Non-pigmented ciliary epithelial cell (primary cell): ENCODE measurements at places on chromosomes 11 and 22.

DNA sequence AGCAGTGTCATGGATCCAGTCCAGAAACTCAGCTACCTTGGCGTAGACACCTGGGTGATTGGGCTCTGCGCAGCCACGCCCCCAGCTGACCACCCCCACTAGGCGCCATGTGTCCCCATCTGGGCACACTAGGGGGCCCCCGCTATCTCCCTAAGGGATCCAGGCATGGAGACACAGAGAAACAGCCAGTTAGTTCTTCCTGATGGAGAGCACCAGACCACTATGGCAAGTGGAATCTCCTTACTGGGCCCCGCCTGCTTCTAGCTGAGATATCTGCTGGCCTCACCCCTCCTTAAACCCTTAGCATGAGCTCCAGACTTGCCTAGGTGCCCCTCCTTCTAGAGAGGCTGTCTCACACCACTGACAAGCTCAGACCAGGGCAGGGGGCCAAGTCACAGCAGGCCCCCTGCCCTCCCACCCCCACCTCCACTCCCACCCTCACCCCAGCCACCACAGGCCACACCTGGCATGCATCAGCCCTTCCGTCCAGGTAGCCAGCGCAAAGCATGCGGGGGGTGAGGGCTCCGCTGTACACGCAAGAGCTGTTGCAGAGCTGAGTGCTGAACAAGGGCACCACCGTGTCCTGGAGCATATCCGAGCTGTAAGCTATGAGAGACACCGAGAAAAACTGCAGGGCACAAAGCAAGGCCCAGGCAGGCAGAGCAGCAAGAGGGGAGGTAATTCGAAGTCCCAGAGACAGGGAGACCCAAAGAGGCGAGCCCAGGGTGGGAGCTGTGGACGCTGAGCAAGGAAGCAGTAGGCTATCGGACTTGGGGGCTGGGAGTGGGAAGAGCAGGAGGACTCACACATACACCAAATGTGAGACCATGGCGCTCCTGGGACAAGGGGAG is 16.1 kb downstream of the TMPRSS5 start:
- no peak for DNase-seq

DNA sequence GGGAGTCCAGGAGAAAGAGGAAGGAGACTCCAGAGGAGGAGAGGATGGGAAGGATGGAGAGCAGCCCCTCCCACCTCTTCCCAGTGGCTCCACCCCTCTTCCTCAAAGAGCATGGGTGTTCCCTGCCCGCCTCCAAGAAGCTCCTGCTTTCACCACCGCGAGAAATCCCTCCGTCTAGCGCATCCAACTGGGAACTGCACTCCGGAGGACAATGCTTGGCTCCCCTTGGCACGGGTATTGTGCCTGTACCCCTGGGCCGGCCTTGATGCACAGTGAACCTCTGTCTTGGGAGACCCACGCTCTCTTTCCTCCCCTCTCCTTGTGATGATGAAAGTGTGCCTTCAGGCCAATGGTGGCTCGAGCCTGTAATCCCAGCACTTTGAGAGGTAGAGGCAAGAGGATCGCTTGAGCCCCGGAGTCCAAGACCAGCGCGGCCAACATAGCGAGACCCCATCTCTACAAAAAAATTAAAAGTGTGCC is 14.9 kb upstream of the ADA2 start:
- no peak for DNase-seq

DNA sequence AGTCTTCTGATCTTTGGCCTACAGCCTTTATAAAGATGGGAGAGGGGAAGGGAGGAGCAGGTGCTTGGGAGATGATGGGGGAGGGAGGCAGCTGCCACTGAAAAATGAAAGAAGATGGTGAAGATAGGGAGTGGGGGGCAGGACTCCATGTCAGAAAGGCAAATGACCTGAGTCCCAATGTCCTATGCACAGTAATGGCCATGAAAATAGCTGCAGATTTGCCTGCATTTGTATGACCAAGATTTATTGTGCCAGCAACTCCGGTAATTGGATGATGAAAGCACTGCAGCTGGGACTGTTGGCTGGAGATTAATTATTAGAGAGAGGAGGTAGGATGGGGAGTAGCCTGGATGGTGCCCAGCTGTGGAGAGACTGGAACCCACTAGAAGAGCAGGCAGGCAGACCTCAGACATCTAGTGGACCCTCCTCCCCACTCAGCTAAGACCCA is 36.1 kb downstream of the NEU3 start:
- DNase-seq = no peak

- no peak for DNase-seq
These were observed 2.2 kb downstream of the INPP5J start for GRCh38 chr22:31124811-31125465.

DNA sequence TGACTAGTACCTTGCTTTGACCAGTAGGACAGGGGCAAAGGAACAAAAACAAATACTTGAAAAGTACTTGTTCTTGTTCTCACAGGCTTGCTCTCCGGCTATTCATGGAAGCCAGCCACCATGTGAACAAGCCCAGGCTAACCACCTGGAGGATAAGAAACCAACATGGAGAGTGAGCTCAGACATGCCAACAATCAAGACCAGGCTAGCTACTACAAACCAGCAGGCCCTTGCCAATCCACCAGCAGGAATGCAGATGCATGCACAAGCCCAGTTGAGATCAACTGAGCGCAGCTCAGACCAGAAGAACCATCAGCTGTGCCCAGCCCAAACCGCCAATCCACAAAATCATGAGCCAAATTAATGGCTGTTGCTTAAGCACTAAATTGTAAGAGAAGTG is 180.1 kb upstream of the ISX start:
- no peak for DNase-seq

- DNase-seq = no peak
These were observed 231.3 kb downstream of the DSCAML1 start for GRCh38 chr11:117565709-117566108.

DNA sequence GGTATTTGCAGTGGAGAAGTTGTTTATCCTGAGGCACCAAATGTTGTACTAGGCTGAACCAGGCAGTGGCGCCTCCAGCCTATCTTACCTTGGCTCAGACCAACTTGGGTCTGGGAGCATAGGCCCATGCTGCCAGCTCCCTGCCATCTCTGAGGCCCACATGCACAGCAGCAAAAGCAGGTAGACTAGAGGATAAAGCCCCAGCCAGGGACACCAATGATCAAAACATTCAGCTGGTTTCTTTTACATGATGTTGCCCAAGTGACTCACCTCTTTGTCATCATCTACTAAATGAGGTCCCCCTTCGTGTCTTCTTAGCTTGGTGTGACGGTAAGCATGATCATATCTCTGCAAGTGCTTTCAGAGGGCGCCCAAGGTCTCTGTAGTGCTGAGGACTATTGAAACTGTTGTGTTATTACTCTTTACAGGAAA is 112.1 kb upstream of the DRD2 start:
- DNase-seq = no peak

- DNase-seq = no peak
These were observed 346.6 kb upstream of the CCDC179 start for GRCh38 chr11:23206741-23207336.

DNA sequence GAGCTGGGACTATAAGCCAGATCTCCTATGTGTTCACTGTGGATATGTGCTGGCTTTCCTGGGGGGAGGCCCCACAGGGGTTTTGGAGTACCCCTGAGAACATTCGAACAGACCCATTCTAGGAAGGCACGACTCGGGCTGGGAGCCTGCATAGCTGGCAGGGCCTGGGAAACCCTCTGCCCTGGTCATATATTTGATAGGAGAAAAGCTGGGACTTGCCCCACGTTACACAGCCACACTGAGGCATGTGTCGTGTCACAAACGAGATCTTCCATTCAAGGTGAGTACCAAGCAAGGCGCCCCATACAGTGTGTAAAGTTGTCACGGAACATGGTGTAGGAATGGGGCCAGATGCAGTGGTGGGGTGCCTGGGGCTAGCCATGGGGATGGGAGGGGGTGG is 11.2 kb downstream of the MYO7A start:
- DNase-seq = no peak

DNA sequence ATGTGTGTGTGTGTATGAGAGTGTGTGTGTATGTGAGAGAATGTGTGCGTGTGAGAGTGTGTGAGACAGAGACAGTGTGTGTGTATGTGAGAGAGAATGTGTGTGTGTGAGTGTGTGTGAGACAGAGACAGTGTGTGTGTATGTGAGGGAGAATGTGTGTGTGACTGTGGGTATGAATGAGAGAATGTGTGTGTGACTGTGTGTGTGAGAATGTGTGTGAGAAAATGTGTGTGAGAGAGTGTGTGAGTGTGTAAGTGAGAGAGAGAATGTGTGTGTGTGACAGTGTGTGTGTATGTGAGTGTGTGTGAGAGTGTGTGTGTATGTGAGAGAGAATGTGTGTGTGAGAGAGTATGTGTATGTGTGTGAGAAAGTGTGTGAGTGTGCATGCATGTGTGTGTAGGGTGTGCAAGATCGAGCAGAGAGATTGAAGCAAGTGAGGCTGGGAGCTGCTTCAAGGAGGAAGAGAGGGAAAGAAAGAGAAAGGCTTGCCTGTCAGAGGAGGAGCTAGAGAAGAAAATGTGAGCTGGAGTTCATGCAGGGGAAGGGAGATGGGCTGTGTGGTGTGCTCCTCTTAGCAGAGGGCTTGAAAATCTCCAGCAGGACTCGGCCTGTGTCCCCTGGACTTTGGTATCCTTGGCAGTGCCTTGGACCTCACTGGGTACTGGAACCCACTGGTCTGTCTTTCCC is 27.7 kb upstream of the TP53I11 start:
- no peak for DNase-seq

DNA sequence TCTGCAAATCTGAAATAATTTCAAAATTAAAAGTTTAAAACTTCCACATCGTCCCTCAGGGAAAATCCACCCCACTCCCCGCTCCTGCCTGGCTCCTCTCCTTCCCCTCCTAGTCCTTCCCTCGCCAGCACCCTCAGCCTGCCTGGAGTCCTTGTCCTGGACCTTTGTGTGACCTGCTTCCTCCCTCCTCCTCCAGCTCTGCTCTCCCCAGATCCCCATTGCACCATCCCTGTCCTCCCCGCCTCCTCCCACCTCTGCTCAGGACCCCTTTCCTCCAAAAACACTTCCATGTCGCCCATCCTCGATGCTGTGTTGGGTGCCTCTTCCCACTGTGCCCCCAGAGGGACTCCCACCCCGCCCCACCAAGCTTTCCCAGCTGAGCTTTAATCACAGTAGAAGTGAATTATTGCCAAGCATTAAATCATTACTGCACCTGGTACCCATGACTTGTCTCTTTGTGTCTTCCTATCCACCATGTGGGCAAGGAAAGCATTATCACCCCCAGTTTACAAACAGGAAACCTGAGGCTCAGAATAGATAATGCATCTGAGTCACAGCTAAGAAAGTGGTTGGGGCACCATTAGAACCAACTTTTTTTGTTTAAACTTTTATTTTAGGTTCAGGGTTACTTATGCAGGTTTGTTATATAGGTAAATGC is 2.4 kb upstream of the ZP1 start:
- no peak for DNase-seq

DNA sequence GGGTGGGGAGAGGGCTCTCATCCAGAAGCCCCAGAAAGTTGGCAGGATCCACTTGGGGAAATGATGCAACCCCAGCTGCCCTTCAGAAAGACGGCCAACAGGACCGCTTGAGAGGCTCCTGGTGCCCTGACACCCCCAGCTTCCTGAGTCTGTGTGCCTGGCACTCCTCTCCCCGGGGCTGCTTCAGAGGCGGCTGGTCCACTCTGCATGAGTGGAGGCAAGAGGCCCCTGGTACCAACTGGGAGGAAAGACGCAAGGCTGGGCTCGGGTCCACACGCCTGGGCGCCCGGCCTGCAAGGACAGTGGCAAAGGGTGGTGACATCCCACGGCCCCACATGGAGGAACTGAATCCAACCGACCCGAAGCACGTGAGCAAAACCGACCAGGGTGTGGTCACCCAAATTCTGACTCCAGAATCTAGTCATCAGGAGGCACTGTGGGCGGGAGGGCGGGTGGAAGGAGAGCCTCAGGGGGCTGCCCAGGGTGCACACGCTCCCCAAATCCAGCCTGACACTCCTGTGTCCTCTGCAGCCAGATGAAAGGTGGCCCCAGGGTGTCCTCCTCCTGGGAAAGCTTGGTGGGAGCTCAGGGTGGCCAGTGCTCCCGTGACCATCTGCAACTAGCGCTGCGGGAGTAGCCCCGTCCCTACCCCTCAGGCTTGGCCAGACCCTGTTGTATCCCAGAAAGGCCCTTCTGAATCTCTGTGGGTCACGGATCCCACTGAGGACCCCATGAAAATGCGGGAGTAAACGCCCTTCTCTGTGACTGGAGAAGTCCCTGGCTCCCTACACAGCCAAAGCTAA is 3.7 kb downstream of the RNH1 start:
- DNase-seq = no peak

DNA sequence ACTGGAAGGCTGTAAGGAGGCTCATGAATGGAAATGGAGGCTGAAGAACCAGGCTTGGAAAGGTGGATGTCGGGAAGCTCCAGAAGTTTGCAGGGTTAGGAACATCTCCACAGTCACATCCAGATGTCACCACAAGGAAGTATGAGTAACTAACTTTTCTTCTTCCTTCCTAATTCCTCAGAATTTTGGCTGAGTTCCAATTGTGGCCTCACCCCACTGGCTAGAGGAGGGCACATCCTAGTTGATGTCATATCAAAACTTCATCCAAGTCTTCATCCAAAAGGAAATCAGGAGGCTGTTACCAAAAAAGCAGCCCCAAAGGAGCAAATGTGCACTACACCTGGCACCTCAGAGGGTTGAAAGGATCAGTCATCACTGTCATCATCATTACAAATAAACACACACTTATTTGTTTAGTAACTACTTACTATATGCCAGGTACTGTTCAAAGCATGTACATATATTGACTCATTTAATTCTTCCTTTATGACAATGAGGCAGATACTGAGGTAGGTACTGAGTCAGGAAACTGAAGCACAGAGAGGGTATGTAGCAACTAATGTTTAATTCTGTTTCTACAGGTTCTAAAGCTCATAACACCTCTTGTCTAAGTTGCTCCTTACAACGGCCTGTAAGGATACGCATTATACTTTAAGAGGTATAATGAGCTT is 7.3 kb upstream of the PTPN5 start:
- DNase-seq = no peak

DNA sequence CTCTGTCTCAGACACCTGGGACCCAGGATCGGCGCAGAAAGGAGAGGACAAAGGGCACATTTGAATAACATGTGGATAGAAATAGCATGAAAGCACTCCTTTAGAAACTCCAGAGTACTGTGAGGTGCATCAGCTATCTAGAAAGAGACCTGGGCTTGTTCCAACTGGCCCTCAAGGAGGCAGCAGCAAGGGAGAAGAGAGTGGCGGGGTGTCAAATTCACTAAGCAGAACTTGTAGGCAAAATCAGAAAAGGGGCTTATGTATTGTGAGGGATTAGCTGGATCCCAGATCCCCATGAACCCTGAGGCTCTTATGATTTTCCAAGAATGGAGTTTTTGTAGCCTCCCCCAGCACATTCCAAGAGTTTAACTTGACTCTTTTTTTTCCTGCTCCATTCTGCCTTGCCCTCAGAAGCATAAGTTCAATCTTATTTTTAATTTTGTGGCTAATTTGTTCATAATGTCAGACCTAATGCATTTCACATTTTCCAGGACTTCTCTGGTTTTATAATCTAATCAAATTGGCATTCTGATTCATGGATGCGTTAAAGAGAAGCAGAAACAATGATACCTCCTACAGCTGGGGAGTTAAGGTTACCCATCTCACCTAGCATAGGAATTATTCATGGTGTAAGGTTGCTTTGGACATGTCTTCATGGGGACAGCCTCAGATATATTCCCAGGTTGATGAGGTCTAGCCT is 33.6 kb downstream of the USH1C start:
- no peak for DNase-seq

GRCh38 chr11:72353861-72354260 is 80.5 kb downstream of the CLPB start:
- no peak for DNase-seq
